ENCODE measurements at places on chromosomes 6 and 20. TPM values are rescaled to one million over a fixed set of nuclear protein-coding genes. Genes with fewer than 3 reads are reported as not detected.

GRCh38 chr6:363291-363690, 28.3 kb upstream of the IRF4 start:
- no peak for DNase-seq

GRCh38 chr6:150627585-150628025, 27.9 kb downstream of the PLEKHG1 start:
- DNase-seq: no peak

DNA sequence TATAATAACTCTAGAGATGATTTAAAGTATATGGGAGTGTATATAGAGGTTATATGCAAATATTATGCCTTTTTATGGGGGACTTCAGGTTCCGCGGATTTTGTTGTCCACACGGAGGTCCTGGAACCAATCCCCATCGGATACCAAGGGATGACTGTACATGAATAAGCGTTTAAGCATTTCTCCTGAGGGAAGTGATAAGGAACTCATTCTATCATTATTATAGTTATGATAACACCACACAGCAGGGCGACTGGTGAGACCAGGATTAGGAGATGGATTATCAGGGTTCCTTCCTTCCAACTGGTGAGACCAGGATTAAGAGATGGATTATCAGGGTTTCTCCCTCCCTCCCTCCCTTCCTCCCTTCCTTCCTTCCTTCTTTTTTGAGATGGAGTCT, 6.6 kb downstream of the ECI2 start:
- DNase-seq: no peak

- no peak for DNase-seq
Observed at GRCh38 chr20:46879386-46879785, 15.3 kb upstream of the EYA2 start.

DNA sequence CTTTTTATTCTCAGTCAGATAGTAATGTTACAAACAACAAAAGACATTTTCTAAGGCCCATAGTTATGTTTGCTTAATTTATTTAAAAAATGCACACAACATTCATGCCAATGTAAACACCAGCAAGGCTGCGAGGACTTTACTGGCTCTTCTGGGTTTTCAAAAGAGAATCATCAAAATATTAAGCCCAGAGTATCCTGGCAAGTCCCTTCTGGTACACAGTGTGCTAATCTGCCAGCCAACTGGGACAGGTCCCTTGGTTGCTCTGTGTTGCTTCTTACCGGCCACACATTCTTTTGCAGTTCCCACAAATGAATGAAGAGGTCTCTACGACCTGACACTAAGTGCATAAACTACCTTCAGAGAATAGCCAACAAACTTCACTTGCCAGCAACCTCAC, 42.6 kb upstream of the SPDEF start:
- DNase-seq: no peak

TCP11 gene
- total RNA-seq: not detected

Measured in CD4-positive, CD25-positive, alpha-beta regulatory T cell (primary cell).